Trophoblast cell (in vitro differentiated cells and primary cell): ENCODE measurements at places on chromosomes 2 and 18.

GRCh38 chr2:131543385-131543891, 15.8 kb downstream of the CCDC74A start:
- DNase-seq: peak; percentile 12

DNA sequence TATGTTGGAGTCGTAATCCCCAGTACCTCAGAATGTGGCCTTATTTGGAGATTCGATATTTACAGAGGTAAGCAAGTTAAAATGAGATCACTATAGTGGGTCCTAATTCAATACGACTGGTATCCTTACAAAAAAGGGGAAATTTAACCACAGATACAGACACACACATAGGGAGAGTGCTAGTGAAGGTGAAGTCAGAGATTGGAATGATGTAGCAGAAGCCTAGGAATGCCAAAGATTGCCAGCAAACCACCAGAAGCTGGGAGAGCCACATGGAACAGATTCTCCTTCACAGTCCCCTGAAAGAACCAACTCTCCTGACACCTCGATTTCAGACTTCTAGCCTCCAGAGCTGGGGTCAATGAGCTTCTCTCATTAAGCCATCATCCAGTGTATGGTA, 17.7 kb upstream of the ACTR3 start:
- no peak for DNase-seq

- no peak for DNase-seq
Observed at GRCh38 chr2:40317046-40317445, 134.8 kb downstream of the SLC8A1 start.

GRCh38 chr18:79692886-79693285, 13.3 kb downstream of the CTDP1 start:
- DNase-seq: no peak

- no peak for DNase-seq
Observed at GRCh38 chr2:147980940-147981528, 39.5 kb downstream of the ORC4 start.

DNA sequence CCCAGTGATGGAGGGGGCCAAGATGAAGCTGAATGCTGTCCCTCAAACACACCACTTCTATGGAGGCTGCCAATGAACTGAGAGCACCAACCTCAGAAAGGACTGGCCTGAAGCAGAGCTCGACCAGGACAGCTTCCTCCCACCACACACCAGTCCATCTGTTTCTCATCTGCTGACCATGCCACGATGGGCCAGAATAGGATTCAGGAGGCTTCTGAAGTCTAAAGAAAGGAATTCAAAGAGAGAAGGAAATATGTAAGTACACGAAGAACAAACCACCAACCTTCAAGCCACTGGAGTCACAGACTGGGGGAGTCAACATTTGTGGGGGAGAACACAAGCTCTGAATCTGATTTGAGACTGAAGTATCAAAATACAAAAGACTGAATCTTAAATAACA, 157.6 kb upstream of the CCDC68 start:
- DNase-seq: no peak

GRCh38 chr2:78023356-78023755, 501.2 kb upstream of the LRRTM4 start:
- no peak for DNase-seq

GRCh38 chr18:10057894-10058791, 144.3 kb downstream of the VAPA start:
- DNase-seq: no peak

DNA sequence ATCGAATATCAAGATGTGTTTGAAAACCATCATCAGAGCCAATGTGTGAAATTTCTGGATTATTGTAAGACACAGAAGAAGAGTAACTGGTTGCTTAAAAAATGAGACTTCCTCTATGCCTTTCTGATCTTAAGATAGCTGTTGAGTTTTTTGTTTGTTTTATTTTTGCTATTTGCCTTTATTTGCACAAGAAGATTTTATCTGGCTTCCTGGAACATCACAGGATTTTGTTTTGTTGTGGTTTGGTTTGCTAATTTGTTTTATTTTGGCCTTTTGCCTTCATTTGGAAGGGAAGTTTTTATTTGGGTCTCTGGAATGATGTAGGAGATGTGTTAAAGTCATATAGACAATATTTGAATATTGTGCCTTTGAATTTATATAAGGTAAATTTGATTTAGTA, 3.9 kb upstream of the CYTIP start:
- no peak for DNase-seq

DNA sequence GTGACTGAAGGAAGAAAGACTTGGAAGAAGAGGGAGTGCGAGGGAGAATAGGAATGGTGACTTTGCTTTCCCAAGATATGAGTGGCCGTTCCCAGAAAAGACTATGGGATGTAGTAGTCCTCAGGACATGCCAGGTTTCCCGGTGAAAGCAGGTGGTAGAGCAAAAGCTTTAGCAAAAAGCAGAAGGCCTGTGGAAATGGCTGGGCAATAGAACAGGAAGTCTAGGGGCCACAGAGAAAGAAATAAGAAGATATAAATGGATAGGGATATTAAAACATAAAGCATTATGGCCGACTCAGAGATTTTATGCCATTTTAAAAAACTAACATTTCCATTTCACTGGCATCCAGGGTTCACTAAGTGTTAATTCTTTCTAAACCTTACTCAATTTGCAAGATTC, 1.2 kb upstream of the SERPINB13 start:
- DNase-seq: no peak

- DNase-seq: no peak
Observed at GRCh38 chr2:18430996-18431748, 129.3 kb downstream of the RDH14 start.

GRCh38 chr18:67347438-67347837, 169.1 kb downstream of the DSEL start:
- DNase-seq: no peak

GRCh38 chr2:67922080-67922785, 140.6 kb downstream of the C1D start:
- no peak for DNase-seq

GRCh38 chr2:158403237-158403636, 53.3 kb downstream of the CCDC148 start:
- DNase-seq: no peak

GRCh38 chr2:195509551-195509950, 147.5 kb upstream of the SLC39A10 start:
- DNase-seq: no peak

GRCh38 chr18:77676910-77677309, 427.3 kb downstream of the GALR1 start:
- DNase-seq: no peak

DNA sequence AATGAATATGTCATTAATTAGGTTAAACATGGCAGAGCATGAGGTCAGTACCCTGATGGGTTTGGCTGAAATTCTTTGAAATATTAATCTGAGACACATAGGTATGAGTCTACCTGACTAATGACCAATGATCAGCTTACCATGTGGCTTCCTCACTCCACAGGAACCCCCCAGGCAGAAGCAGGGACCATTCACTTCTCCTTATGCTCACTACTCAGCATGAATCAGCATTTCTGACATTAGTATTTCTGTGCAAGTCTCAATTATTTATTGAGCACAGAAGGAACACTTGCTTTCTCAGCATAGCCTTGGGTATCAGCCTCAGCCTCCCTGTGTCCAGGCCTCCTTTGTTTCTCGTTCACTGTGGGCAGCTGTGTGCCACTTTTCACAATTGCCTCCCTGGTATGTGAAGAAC, 9.3 kb upstream of the KCNE4 start:
- no peak for DNase-seq

DNA sequence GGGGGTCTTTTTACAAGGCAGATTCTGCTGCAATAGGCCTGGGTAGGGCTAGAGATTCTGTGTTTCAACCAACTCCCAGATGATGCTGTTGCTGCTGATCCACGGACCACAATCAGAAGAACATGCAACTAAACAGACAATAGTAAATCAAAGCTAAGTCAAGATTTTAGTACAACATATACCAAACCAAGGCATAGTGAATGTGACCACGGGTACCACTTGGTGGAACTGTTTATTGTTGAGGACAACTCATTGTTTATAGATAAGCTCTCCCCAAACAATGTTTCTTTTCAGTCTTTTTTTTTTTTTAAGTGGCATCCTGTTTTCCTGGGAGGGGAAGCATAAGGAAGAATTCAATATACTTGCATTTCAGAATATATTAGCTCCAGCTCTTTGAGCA, 36.0 kb upstream of the DARS1 start:
- DNase-seq: no peak

DNA sequence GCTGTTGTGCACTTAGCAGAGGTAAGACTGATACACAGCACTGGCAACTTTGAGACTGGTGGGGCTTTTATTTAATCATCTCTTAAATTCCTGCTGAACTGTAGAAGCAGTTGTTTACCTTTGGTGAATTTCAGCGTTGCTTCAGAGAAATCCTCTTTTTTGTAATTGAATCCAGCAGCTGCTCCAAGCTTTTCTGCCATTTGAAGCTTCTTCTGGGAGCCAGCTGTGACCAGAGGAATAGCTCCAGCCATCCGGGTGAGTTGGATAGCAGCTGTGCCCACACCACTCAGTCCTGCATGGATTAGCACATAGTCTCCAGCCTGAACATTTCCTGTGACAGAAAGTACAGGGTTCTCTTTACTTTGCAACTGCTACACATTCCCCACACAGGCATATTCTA, 3.9 kb downstream of the TP53I3 start:
- no peak for DNase-seq

DNA sequence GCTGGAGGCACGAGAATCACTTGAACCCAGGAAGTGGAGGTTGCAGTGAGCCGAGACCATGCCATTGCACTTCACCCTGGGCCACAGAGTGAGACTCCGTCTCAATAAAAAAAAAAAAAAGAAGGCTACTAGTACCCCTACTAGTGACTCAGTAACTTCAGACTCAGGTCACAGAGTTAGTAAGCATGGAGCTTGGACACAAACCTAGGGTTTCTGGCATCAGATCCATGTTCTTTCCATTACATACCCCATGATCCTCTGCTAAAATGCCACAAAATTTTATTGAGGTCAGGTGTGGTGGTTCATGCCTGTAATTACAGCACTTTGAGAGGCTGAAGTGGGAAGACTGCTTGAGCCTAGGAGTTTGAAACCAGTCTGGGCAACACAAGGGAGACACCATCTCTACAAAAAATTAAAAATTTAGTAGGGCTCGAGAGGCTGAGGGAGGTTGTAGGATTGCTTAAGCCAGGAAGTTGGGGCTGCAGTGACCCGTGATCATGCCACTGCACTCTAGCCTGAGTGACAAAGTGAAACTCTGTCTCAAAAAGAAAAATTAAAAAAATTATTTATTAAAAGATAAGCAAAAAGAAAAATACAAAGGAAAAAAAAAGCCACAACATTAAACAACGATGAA, 45.1 kb downstream of the DHX57 start:
- no peak for DNase-seq

DNA sequence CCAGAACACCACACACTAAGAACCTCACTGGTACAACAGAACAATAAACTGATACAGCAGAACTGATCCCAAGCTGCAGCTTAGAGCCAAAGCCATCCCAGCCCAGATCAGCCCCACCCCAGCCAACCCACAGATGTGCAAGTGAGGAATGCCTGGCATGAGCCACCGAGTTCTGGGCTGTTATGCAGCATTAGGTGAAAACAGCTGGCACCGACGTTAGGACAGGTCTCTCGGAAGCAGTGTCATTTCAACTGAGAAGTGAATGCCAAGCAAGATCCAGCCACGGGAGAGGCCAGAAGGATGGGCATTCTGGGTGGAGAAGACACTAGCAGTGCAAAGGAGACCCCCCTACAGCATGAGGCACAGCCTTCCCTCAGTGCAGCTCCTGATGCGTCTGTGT, 38.9 kb downstream of the ADCY3 start:
- peak; percentile 61 for DNase-seq

DNA sequence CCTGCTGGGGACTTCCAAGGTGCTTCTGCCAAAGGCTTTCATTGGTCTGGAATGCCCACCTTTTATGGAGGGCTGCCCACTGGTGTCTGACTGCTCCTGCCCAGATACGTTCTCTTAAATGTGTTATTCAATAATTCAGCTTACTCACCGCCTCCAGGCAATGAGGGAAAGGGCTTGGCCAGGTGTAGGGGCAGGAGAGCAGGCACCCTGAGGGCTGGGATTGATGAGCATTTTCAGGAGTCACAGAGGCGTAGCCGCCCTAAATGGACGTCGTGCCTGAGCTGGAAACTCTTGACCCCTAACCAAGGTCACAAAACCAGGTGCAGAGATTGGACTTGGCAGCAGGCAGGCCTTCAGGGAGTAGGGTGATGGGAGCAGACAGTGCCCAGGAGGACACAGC, 26.8 kb downstream of the MAL start:
- DNase-seq: peak; percentile 86

DNA sequence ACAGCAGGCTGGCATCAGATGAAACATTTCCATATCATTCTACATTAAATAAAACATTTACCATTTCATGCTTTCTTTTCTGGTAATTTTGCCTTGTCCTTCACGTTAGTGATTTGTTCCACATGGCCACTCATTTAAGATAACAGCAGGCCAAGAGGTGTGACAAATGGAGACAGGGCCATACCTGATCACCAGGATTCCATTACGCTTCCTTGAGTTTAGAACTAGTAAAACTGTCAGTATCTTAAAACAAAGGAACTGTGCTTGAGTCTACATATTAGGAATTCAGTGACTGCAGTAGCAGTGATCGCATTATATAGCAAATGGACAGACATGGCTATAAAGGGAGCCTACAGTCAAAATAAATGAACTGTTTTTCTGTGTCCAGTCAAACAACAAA, 155.1 kb upstream of the FSHR start:
- DNase-seq: no peak

DNA sequence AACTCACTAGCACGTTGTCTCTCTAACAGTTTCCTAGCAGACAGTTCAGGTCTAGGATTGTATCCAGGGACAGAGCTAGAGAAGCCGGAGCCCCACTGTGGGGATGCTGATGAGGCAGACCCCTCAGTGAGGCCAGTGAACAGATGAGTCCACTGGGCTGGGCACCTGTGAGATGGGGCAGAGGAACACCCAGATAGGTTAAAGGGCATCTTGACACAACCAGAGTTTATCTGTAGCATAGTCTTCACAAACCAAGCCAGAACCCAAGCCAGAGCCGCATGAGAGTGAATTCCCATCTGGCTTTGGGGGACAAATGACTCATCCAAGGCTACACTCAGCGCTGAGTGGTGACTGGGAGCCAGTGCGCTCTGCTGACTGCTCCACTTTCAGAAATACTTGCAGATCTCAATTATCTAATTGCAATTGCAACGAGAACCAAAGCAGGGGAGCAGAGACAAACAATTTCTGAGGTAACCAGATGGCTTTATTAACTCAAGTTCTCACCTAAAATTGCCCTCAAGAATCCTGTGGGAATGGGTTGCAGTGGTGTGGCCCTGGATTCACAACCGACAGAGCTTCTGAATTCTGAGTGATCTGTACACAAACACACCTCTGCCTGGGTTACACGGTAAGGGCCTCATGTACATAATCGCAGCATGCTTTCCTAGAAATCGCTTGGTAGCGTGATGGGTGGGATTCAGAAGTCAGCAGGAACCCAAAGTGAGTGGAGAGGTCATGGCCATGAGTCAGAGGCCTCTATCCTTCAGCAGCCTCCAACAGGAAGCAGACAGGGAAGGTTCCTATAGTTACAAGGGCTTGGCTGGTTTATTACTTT, 48.7 kb upstream of the MSH2 start:
- no peak for DNase-seq
